ENCODE measurements at places on chromosomes 13 and 19.

DNA sequence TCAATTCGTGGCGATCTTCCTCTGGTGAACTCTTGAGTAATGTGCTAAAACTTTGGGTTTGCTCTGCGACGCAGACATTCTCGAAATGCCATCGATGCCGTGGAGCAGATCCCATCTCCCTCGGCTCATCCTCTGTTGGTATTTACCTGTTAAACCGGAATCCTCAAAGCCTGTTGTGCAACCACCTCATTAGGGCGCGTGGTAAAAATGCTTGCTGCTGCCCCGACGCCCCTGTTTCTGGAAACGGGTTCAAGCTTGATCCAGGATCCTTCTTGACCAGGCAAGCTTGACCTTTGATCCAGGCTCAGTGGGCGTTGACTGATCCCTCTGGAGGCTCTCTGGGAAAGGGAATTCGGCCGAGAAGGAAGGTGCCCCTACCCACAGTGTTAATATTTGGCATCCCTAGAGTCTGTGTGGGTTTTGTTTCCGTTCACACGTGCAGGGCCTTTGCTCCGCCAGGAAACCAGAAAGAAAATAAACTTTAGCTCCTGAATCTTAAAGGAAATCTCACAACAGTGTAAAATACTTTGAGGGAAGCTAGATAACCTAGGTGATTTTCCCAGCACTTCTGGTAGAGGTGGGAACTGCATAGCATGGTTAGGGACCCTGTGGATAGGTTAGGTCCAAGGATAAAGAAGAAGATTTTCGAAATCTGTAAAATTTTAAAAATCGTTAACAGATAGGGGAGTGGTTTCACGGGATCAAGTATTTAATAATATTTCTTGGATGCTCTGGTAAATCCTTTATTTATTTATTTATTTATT lies 1.1 kb downstream of the LSM14A start:
- no peak for DNase-seq

GRCh38 chr19:35534803-35535480 lies 1.7 kb downstream of the GAPDHS start:
- no peak for DNase-seq

- DNase-seq = no peak
Measured at GRCh38 chr13:93776936-93777335, 550.3 kb downstream of the GPC6 start.

GRCh38 chr19:13960863-13961784 lies 8.8 kb downstream of the DCAF15 start:
- DNase-seq = no peak

DNA sequence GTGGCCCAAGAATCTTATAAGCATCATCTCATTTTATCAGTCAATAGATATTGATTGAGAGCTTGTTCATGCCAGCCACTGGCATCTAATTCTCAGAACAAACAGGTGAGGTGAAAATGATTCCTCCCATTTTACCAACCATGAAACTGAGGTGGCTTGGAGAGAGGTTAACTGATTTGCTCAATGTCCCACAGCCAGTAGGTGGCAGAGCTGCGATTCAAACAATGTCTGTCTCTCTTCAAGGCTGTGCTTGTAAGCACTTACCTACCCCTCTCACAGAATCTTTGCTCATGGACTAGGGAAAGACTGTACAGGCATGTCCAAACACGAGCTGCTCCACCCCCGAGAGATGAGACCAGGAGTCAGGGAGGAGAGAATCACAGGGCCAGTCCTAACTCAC lies 21.5 kb upstream of the GSX1 start:
- DNase-seq = no peak

DNA sequence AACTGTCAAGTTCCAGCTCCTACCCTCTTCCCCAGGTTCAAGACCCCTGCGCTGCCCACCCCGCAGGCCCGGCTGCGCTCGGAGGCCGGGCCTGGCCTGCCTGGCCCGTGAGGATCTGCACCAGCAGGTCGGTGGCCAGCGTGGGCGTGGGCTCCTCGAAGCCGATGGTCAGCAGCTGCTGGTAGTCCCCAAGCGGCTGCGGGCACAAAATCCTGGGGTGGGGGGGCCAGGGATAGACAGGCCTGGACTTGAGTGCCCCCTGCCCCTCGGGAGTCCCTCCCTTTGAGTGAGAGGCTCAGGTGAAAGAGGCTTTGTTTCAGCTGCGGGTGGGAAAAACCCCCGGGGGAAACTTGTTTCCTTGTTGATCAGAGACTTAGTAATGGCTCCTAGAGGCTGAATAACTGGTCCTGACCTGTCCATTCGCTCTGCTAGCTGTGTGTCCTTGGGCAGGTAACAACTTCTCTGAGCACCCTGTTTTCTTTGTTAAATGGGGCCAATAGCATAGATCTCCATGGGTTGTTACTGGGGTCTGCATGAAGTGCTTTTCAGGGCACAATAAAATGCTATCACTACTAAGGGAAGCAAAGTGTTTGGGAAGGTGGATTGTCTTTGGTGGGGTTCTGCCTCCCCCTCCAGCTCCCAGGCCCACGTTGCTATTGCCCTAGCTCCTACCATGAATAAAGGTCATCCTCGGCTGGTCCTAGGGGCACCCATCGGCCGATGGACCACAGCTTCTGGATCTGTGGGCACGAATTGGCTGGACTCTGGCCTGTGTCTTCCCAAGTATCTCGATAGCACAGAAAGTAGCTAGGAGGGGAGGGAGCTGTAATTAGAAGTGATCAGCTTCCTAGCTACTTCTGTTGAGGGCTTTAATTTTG lies 3.5 kb downstream of the C19orf67 start:
- no peak for DNase-seq

- no peak for DNase-seq
Measured at GRCh38 chr13:79724348-79725103, 243.6 kb downstream of the NDFIP2 start.

DNA sequence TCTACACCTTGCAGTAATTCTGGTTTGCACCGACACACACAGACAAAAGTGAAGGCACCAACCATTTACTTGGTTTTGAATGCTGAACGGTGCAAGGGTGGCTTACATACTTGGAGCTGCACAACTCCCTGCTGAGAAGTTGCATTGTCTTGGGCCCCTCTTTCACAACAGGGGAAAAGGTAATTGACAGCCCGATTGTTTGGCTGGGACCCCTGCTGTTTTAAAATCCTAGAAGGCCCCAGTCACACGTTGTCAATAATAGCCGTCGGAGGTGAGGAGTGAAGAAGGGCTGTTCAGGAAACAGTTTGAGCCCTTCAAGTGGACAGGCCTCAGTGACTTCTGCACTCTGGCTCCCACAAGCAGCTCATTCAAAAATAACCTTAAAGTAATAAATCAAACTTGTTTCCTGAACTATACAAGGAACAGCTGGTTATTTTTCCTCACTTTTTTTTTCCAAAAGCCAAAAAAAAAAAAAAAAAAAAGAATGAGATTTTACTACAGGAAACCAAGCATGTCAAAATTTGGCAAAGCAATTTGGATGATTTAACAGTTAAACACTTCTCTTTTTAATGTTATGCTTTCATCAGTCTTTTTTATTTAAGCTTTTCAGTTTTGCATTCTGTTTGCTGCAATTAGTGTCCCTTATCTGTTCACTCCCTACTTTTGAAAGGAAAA lies 19.0 kb upstream of the SPRY2 start:
- DNase-seq = no peak

- DNase-seq = no peak
Measured at GRCh38 chr19:37869766-37870340, 36.5 kb downstream of the WDR87 start.

DNA sequence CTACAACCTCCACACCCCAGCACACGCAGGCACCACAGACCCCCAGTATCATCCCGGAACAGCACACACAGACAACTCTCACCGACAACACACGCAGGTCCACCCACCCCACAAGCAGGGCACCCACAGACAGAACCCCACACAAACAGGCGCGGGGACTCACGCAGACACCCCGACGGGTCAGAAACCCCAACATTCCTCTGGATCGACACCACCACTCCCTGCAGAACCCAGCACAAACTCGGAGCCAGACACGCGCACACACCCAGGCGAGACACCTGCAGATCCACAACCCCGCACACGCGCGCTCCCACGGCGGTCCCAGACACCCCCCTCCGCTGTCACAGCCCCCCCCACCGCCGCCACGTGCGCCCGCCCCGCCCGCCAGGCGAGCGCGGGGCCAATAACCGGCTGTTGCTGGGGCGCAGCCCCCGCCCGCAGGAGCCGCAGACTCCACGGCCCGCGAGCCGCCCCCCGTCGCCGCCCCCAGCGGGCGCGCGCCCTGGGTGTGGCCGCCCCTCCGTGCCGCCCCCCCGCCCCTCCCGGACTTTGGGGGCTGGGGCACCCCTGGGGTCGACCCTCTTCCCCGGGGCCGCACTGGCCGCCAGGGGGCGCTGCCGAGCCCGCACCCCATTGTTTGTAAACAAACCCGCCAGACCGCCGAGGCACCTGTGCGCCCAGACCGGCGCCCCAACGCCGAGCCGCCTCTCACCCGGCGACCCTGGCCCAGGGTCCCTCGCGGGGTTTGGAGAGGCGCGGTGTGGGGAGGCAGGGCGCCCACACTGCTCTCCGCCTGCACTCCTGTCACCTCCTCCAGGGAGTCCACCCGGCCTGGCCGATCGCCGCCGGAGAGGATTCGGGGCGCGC lies 712 bp downstream of the BBC3 start:
- DNase-seq = peak; percentile 69

GRCh38 chr13:98295371-98295770 lies 118.3 kb upstream of the RNF113B start:
- DNase-seq = no peak

DNA sequence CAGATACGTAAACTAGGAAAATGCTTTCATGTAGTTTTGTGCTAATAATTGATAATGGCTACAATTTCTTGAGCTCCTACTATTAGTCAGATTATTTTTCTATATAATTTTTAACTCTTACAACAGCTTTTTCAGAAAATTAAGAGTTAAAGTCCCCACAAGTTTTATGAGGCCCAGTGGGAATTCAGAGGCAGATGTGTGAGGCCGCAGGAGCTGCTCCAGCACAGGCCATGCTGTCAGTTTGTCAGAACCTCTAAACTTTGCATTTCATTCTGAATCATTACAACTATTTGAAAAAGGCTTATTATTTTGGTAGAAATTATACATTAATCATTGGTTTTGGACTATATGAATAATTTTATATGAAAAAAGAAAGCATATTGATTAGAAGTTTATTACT lies 370.8 kb downstream of the MYO16 start:
- DNase-seq = no peak

- DNase-seq = no peak
Measured at GRCh38 chr19:33755099-33756035, 41.3 kb upstream of the KCTD15 start.

DNA sequence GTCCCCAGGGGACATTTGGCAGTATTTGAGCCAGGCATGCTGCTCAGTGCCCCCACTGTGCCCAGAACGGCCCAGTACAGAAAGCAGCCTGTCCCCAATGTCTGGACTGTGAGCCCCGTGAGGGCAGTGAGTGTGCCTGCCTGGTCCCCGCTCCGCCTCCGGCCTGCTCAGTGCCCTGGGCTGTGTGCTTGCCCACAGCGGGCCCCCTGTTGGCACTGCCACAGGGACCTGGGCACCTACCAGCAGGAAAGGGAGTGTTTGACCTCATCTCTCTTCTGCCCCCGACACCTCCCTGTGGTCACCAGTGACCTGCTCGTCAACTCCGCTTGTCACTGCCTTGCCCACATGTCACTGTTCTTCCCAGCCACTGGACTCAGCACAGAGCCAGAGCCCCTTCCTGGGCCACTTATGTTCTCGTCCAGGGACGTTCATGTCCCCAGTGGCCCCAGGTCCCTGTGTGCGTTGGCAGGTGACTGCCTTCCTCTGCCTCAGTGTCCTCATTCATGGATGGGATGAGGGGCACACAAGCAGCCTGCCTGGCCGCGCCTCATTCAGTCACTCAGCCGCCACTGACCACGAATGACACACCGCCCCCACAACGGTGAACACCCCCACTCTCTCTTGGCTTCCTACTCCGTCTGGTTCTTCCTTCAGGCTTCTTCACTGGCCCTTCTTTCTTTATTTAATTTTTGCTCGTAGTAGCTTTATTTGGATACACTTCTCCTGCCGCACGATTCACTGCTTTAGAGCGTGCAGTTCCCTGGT lies 2.8 kb downstream of the FZR1 start:
- DNase-seq = no peak

GRCh38 chr19:47671499-47671898 lies 41.7 kb upstream of the EHD2 start:
- DNase-seq = no peak

DNA sequence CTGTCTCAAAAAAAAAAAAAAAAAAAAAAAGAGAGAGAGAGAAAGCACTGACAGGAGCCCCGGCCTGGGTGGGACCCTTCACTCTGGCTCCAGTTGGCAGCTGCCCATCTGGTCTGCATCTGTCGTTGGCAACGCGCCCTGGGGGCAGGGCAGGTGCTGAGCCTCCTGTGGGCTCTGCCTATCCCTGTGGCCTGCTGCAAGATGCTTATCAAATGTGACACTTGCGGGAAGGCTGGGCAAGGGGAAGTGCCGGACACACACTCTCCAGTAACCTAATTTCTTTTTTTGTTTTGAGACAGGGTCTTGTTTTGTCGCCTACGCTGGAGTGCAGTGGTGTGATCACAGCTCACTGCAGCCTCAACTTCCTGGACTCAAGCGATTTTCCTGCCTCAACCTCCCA lies 10.7 kb upstream of the KPTN start:
- DNase-seq = no peak

DNA sequence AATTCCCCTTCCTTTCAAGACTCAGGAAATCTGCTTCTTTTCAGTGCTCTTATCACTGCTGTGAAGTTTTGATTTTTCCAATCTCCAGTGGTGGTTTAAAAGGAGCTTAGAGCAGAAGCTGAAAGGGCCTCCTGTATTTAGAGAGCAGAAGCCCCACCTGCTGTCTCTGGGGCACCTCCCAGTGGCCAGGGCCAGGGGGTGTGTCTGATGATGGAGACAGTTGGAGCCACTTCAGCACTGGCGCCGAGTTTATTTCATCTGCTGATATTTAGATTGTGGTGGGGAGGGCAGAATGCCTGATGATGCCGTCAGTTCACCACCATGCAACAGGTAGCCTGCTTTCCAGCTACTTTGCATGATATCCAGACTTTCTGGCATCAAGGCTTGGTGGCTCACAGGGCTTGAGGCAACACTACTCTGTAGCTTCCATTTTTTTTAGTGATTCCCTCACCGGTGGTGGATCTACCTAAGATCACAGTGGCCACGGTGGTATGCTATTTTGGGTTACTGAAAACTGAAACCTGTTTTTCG lies 371.9 kb downstream of the KCNRG start:
- peak; percentile 3 for DNase-seq

DNA sequence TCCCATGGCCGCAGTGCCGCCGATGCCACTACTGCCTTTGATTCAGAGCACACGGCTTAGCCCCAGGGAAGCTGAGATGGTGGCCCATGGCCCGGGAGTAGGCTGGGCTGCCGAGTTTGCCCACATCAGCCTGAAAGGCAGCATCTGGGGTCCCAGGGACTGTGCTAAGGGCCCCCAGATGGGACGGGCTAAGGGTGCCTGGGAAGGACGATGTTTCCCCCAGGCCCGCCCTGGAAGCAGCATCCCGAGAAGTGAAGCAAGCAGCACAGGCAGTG lies 22.5 kb downstream of the MAP2K2 start:
- no peak for DNase-seq

DNA sequence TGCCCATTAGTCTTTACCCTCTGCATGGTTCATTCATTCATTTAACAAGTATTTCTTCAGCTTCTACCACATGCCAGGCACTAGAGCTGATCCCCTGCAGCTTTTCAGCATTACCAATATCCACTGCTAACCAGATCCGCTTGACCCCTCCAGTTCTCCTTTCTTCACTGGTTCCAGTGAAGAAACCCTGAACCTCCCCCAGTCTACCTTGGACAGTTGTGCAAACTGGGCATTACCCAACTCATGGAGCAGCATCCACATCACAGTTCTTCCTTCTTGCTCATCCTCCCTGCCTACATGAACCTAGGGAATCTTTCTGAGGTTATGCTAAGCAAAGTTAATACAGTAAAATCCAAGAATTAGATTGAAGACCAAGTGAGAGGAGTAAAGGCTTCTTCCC lies 78.7 kb upstream of the SERP2 start:
- no peak for DNase-seq

GRCh38 chr19:8085598-8086408 lies 33.2 kb downstream of the CCL25 start:
- DNase-seq = no peak

All from stimulated activated CD4-positive, alpha-beta T cell treated with anti-CD3 and anti-CD28 coated beads, TNF-alpha, amount 100 ng/mL, for 4 hours (primary cell).